CD8-positive, alpha-beta memory T cell (primary cell): ENCODE measurements at places on chromosomes 16 and 17. TPM values are rescaled to one million over a fixed set of nuclear protein-coding genes. Genes with fewer than 3 reads are reported as not detected.

GRCh38 chr17:77237232-77238008 is 96.7 kb downstream of the SEC14L1 start:
- DNase-seq, result no peak

DNA sequence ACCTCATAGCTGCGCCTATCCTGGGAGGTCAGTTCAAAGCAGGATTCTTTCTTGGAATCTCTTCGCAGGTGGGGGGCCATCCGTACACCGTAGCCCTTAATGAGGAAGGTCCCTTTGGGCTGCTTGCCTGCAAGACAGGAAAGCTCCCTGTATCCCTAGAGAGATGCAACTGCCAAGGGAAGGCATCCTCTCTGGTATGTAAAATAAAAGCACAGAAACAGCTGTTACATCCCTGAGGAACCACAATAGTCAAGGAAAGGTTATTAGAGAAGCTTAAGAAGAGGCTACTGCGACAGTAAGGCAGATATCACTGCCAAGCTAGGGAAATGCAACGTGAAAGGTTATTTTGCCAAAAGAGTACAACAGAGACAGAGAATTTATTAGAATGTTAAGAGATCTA is 77.2 kb downstream of the SNX11 start:
- DNase-seq, result no peak

DNA sequence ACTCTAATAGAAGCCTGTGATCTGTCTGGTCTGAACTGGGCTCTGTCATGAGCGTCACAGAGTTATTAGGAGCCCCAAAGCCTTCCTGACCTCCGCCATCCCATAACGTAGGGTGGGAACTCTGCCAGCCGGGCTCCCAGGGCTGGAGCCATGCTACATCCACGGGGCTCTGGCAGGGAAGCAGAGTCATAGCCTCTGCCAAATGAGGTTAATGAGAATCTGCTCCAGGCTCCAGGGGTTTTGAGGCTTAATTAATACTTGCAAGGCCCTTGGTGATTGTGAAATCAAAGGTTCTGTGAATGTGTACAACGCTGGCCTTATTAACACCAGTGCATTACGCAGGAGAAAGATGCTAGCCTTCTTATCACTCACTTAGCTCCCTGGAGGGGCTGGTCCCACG is 42.4 kb upstream of the ZFP90 start:
- no peak for DNase-seq

- no peak for DNase-seq
Observed at GRCh38 chr17:41982026-41982760, 15.6 kb downstream of the CNP start.

- DNase-seq, result no peak
Observed at GRCh38 chr16:86982912-86983311, 334.3 kb downstream of the C16orf95 start.

DNA sequence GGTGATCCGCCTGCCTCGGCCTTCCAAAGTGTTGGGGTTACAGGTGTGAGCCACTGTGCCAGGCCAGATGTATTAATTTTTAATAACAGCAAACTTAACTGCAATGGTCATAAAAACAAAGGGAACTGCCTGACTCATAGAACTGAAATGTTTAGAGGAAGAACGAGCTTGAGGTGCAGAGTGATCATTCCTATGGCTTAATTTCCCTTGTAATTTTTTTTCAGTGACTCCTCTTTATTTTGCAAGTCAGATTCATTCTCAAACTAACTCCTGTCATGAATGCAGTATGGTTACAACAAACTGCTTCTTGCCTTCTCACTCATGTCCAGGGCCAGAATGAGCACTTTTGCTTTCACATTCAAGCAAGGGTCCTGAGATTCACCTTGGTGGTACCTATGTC is 231.3 kb downstream of the HAPSTR1 start:
- no peak for DNase-seq

C1QTNF1 gene
- not detected for total RNA-seq

DNA sequence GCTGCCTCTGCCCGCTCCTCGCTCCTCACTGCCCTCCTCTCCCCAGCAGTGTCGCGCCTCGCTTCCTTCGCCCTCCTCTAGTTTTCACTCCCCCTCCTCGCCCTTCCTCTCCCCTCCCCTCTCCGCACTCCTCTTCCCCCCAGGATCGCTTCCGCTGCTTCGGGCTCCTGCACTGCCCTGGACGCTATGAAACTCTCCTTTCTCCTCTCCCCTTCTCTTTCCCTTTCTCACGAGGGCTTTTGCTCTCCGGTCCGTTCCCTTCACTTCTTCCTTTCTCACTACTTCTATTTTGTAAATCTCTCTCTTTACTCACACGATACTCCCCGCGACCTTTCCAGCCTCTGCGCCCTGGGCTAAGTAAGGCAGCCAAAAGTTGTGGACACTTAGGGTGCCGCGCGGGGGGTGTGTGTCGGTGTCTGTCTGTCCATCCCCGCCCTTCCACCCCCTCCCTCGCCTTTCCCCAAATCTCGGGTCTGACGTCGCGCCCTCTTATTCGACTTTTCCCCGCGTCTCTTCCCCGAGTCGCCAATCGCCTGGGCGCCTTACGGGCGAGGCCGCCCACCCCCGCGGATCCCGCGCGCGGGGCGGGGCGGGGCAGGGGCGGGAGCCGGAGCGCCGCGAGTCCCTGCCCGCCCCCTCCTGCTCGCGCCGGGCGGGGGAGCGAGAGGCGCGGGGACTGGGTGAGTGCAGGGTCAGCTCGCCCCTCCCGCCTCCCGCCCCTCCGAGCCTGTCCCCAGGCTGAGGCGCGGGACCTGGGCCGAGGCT is at the start of gene IRX3:
Gene IRX3 (minus strand): TSS at position 422 of the 765 bp plus-strand sequence. CDS start 737 bp downstream, outside the sequence.
- DNase-seq, result no peak

MGAT5B gene
- total RNA-seq, result 0.46 TPM
